Coronary artery (tissue), 2 donors: ENCODE measurements at places on chromosomes 11 and 22.

GRCh38 chr22:36911887-36912661 is 1.4 kb upstream of the CSF2RB start:
- DNase-seq: no peak

DNA sequence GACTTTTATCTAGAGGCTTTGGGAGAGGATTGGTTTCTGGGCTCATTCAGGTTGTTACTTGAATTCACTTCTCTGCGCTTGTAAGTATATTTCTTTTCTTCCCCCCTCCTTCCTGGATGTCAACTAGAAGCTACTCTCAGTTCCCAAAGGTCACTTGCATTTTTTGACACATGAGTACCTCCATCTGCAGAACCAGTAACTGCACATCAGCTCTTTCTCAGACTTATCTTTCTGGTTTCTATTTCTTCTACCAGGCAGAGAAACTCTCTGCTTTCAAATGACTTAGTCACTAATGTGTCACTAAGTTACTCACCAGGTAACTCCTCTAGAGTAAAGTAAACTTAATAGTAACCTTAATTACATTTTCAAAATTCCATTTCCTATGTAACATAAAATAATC is 773.0 kb upstream of the LUZP2 start:
- DNase-seq: no peak

- DNase-seq: no peak
Observed at GRCh38 chr11:61445516-61445915, 15.6 kb downstream of the SDHAF2 start.

- no peak for DNase-seq
Observed at GRCh38 chr11:119612814-119613213, 116.2 kb downstream of the NECTIN1 start.

DNA sequence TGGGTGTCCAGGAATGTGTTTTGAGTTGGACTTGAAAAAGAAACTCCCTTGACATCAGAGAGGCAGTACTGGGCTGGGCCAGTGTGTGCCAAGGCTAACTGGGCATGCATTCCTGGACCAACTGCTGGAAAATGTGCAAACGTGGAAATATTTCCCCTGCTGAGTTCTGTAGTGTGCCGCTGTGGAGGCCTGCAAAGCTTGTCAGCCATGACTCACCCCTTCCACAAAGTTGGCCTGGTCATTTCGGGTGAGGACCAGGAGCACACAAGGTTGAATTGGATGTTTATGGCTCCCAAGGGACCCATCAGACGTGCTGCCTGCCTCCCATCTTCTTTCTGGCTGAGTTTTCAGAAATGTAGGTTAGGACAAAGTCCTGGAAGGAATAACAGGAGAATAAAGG is 513.1 kb downstream of the MIAT start:
- peak; percentile 89 for DNase-seq

GRCh38 chr11:73164803-73165540 is 22.9 kb upstream of the FCHSD2 start:
- DNase-seq: no peak

DNA sequence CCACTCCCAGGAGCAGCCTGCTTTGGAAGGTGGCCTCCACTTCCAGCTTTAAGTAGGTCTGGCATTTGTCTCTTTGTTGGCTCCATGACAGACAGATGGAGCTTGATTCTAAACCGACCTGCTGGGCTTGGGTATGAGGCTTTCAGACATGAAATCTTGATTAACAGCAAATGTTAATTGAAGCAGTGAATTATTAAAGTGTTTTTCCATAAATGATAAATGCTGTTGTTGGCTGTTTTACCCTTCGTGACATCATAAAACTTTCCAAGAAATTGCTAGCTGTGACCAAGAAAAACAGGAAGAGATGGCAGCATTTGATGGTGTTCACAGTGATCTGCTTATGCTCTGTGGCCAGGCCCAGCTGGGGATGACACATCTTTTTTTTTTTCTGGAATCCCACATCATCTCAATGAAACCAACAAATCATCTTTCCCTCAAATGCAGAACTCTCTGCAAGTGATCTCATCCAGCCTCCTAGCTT is 66.1 kb downstream of the RBMXL2 start:
- no peak for DNase-seq

- no peak for DNase-seq
Observed at GRCh38 chr11:100827934-100828661, 141.0 kb downstream of the ARHGAP42 start.
